Retina (tissue), 1 donor: ENCODE measurements at places on chromosomes 3 and 15.

DNA sequence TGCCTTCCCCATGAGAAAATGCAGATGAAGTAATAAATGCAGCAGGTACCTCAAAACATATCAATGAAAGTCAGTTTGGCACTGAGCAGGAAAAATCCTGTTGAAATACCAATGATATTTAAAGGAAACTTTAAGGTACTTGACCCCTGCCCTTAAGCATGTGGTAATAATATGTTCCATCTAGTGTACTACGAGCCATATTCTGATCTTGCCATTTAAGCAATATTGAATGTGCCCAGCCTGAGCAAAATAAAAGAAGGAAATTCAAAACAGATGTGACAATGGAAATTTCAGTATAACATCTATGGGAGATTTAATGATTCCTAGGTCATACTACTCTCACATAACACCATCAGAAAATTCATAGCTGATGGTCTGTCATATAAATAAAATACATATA is 191.8 kb upstream of the CGNL1 start:
- DNase-seq = no peak

- DNase-seq = no peak
Measured at GRCh38 chr3:4995500-4996053, 16.3 kb downstream of the BHLHE40 start.

- DNase-seq = no peak
Measured at GRCh38 chr3:31405515-31405914, 127.2 kb upstream of the STT3B start.

DNA sequence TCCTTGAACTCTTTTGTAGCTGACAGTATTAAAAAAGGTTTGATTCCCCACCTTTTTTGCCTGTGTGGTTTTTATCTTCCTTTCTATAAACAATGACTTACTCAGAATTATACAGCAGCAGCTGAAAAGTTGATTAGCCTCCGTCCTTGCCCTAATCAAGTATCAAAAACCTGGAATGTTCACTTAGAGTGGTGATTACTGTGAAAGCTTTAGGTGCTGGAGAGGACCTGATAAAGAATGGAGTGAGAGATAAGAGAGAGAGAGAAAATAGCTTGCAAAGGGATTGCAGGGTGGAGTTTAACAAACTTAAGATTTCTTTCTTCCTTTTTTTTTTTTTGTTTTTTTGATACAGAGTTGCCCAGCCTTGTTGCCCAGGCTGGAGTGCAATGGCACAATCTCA is 6.7 kb downstream of the CGNL1 start:
- no peak for DNase-seq

- no peak for DNase-seq
Measured at GRCh38 chr3:12773030-12773709, 14.1 kb upstream of the TMEM40 start.

DNA sequence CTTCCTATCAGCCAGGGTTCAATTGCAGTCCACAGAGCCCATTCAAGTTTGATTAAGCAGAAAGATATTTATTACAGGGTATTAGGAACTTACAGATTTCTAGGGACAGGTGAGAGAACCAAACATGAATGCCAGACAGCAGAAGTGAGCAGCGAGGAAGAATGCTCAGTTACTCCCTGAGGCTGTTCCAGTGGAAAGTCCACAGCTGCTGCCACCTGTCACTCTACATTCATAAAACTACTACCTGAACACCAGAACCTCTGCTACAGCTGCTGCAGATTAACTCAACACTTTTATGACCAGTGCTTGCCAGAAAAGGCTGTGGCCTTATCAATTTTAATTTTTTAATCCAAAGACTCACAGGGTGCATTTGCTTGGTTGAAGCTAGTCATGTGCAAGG is 325.4 kb upstream of the ONECUT1 start:
- DNase-seq = no peak

- DNase-seq = no peak
Measured at GRCh38 chr3:20145874-20146273, 40.1 kb downstream of the SGO1 start.

DNA sequence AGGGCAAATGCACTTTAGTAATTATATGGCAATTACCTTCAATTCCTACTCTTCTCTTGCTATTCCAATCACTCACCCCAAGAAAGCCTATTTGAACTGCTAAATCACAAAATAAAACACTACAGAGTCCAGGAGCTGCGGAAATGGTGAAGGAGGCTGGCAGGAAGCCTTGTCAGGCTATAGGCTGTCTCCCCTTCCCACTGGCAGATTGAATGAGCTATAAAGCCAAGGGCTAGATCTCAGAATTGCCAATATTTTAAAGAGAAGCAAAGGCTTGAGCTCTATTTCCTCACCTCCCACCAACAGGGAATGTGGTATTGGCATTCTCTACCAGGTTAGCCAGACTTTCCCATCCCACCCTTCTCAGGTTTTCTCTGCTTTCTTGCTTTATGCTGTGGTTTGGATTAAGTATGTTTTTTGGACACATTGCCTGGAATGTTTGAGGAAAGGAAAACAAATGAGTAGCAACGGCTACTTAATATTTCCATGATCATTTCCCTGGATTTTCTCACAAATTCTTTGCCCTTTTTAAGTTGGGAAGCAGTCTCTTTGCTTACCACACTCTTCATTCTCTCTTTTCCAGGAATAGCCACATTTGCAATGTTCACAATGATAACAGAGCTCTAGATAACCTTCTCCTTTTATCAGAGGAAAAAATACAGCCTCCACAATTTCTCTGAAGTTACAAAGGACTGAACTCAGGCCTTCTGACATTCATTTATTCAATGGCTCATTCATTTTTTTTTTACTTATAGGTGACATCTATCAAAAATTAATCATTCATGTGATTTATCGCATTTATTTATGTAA is 1125.4 kb downstream of the ROBO1 start:
- DNase-seq = no peak

GRCh38 chr15:27585041-27585640 is 514.0 kb downstream of the OCA2 start:
- DNase-seq = no peak

DNA sequence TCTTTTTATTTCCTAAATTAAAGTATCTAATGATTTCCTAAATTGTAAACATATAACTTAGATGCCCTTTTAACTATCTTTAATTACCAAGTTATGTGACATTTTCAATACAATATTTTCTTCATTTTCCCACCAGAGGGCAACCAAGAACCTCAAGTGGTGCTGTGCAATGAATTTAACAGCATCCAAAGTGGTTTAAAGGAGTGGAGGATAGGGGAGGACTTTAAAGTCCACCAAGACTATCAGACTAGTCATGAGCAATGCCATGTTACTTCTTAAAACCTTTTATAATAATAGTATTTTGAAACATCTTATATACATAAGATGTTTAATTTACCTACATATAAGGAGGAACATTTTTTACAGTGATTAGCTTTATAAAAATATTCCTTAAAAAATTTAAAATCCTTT is 74.4 kb downstream of the DLG1 start:
- peak; percentile 35 for DNase-seq

DNA sequence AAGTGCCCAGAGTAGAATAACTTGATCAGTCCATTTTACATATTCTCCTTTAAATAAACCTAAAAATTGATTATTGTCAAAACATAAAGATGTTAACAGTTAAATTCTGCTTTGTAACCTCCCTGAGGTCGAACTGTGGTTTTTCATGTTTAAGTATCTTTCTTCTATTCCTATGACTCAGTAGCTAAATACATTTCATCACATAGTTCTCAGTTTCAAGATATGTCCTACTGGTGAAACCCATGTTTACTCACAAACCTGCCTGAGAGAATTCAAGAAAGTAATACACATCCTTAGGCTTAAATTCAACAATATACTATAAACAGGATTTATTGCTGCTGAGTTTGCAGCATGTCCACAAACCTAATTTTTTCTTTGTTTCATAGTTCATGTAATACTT is 692.9 kb downstream of the ZPLD1 start:
- no peak for DNase-seq

GRCh38 chr15:77608774-77609173 is 23.9 kb downstream of the LINGO1 start:
- no peak for DNase-seq

DNA sequence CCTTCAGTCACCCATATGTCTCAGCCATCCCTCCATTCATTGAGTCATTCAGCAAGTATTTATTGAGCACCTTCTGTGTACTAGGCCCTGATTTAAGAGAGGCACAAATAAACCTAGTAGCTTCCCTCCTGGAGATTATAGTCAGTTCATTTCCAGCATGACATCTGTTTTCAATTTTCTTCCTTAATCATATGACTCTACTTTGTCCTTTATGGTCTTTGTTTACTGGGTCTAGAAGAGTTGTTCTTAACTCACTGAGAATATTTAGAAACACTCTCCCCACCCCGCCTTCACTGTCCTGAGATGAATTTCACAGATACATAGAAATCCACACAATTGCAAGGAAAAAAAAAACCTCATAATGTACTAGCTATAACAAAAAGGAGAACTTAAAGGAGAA is 44.8 kb upstream of the ADAMTS9 start:
- no peak for DNase-seq

DNA sequence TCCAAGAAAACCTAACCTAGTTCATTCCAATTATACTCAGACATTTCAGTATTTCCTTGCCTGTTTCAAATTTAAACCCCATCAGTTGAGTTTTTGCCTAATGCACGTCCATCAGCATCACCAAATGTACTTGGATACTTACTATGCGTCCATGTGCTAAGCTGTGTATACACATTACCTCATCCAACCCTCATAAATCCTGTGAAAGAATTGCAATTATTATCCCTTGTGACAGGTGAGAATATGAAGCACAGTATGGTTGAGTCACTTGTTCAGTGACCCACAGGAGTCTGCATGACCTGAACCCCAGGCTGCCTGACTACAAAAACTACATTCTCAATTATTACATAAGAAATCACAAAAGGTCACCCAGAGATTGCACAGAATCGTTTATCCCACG is 2.5 kb downstream of the OR5K2 start:
- no peak for DNase-seq

DNA sequence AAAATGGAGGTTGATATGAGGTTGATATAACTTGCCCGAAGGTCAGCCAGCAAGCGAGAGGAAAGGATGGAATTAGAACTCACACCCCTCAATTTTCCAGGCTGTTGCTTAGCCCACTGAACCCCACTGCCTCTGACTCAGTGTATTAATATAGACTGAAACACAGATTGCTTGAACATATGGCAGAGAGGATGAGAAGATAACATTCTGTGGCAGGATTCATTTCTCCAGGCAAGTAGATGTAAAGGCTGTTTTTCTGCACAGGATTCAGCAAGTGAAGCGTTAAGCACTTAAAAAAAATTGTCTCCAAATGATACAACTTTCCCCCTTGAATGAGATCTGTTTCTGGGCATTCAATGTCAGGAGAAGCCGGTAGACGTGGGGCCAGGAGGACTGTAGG is 335.2 kb downstream of the GAP43 start:
- DNase-seq = no peak

DNA sequence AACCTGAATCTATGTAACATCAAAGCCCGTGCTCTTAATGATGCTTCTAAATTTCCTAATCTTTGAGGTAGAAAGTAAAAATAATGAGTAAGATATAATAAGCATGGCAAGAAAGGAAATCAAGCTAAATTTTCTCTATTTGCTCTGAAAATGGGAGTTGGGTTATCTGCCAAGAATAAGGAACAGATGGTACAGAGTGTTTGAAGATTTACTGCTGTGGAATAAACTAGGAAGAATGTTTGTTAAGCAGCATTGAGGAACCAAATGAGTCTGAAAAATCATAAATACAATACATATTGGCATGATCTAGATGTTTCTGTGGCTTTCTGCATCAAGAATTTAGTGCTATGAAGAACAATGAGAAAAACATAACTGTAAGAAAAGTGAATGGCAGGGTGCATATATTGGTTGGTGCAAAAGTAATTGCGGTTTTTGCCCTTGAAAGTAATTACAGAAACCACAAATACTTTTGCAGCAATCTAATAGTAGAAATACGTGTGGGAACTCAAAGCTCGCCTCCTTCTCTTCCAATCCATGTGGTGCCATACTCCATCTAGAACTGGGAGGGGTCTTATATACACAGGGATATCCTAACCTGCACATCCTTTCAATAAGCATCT is 87.6 kb downstream of the SUCNR1 start:
- no peak for DNase-seq

DNA sequence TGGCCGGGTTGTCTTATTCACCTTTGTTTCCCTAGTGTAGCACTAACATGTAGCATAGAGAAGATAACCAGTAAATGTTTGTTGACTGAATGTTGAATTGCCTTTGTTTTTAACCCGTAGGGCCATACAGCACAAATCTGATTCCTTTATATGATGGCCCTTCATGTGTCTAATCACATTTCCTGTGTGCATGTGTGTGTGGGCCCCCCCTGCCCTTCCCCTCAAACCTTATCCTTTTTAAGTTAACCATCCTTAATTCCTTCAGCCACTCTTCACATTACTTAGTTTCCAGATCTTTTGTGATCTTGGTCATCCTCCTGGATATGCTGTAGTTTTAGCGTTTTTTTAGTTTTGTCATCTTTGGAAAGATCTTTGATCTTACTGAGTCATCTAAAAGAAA is 4.2 kb downstream of the NEO1 start:
- DNase-seq = no peak

- DNase-seq = no peak
Measured at GRCh38 chr3:43287500-43287873, 1.1 kb downstream of the SNRK start.

DNA sequence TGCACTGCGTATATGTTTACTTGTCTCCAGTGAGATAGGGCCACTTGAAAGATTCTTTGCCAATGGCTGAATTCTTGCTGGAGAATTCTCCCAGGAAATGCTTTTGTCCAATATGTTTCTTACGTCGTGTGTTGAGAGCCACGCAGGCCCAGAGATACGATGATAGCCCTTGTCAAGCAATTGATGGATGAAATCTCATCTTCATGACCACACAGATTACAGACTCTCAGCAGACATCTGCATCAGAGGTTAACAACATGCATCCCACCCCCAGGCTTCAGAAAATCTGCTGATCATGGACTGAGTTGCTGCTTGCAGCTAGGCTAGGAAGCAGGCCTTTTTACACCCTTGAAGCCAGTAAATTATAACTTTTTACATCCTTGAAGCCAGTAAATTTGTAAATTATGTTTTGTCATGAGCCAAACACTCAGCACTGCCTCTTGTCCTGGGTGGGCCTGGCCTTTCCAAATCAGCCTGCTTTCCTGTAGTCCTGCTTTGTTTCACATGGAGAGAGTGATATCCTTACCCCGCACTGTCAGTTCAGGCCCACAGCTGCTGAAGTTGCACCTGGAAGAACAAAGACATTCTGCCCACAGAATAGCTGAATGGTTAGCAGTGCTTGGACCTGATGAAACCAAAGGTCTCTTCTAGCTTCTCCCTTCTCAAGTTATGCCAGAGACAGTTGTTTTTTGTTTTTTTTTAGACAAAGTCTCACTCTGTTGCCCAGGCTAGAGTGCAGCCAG is 84.4 kb downstream of the GPR156 start:
- no peak for DNase-seq

DNA sequence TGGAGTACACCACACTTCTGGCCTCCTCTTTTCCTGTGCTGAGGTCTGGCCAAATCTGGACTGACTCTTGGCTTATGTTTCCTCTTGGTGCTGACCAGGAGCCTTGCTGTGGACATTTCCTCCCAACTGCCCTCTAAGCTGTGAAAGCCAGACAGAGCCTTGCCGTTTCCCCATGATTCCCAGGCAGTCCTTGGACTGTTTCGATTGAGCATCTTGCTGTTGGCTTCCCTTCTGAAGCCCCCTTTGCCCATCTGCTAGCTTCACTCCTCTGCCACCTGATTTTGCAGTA is 110.5 kb downstream of the EPHB1 start:
- no peak for DNase-seq
